Activated CD4-positive, CD25-positive, alpha-beta regulatory T cell (primary cell): ENCODE measurements at places on chromosomes 6 and 20.
A peak's percentile ranks its signal among the peaks of the same experiment; 100 is the strongest.

GRCh38 chr20:25587536-25587935 is 2.2 kb upstream of the NINL start:
- DNase-seq: no peak

- DNase-seq: peak; percentile 93
Measured at GRCh38 chr20:38748097-38748860, at the start of gene ACTR5. Gene ACTR5 (plus strand): TSS chr20:38748460. CDS start chr20:38748479, 19 bp downstream.

- no peak for DNase-seq
Measured at GRCh38 chr6:37871616-37872372, 52.3 kb downstream of the ZFAND3 start.

GRCh38 chr20:49297605-49298530 is 20.0 kb upstream of the ZNFX1 start:
- no peak for DNase-seq

- no peak for DNase-seq
Measured at GRCh38 chr6:139361211-139361610, 13.2 kb downstream of the CITED2 start.

DNA sequence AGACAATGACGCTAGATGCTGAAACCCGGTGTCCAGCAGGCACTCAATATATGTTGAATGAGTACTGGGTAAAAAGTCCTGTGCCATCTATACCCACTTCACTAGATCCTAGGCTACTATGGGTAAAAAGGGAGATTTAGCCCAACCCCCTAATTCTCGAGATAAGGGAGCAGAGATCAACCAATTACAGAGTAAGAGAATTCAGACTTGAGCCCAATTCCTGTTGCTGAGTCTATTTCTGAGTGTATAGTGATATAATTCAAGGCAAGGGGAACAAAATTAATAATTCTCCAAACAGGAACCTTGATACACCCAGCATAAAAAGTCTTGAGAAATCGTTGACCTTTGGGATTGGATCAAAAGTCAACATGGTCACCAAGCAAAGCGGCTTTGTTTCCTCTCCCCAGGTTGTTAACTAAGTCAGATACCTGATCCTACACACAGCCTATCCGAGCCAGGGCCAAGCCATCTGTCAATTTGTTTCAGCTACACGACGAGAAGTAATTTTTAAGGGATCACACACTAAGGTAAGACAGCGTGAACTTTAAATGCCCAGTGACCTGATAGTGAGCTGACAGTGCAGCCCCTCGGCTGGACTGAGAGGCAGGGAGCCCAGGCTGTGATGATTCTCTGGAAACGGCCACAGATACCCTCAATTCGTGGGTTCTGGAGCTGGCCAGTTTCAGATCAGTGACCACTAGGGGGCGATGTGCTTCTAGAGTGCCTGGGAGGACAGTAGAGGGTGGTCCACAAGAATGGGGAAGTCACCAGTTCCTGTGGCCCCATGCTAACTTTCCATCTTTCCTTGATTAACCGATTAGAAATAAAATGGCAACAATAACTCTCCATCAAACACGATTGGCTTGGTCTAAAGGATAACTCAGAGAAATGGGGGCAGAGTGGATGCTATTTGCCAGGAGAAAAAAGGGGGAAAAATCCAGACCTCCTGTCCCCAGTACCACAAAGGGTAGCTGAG is 46.2 kb downstream of the SLC22A23 start:
- peak; percentile 26 for DNase-seq

GRCh38 chr6:33702345-33702977 is 9.0 kb downstream of the UQCC2 start:
- DNase-seq: no peak

GRCh38 chr20:56439771-56440291 is 27.8 kb downstream of the CASS4 start:
- DNase-seq: no peak

- DNase-seq: no peak
Measured at GRCh38 chr6:148973538-148974208, 226.8 kb downstream of the UST start.

GRCh38 chr6:110378552-110378951 is 20.4 kb upstream of the METTL24 start:
- DNase-seq: no peak

- DNase-seq: no peak
Measured at GRCh38 chr6:146184701-146185100, 155.8 kb downstream of the GRM1 start.

GRCh38 chr20:22698259-22698842 is 114.0 kb upstream of the FOXA2 start:
- DNase-seq: no peak

GRCh38 chr6:152723398-152723797 is 25.7 kb downstream of the MYCT1 start:
- no peak for DNase-seq

DNA sequence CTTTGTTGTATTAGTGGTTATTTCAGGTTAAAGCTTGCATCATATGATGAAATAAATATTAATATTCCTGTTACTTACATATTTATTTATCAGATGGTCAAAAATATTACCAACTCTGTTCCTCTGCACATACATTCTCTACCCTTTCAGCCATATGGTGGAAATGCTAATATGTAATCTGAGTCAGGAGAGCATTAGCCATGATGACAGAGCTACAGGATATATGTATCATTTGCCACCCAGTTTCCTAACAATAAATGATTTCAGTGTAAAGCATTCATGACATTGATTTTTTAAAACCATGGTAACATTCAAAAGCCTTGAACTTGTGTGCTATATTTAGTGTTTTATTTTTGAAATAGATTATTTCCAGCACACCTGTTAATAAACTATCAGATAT is 16.6 kb downstream of the POPDC3 start:
- no peak for DNase-seq

DNA sequence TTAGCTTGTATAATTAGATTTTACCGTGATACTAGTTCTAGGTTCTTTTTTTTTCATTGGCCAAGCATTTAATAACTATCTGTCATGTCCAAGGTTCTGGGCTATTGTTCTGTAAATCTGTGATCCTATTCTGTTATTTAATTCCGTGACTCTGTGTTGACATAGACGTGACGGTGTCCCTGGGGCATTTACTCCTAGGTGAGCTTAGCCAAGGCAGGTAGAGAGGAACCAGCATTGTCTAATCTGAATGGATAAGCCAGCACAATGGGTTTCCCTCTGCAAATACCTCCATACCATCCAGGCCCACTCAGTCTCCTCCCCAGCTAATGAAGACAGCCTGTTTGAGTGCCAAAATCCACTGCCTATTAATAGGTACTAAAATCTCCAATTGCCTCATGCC is 8.9 kb upstream of the CDSN start:
- no peak for DNase-seq

GRCh38 chr6:34875292-34876213 is 12.3 kb downstream of the TAF11 start:
- DNase-seq: no peak

DNA sequence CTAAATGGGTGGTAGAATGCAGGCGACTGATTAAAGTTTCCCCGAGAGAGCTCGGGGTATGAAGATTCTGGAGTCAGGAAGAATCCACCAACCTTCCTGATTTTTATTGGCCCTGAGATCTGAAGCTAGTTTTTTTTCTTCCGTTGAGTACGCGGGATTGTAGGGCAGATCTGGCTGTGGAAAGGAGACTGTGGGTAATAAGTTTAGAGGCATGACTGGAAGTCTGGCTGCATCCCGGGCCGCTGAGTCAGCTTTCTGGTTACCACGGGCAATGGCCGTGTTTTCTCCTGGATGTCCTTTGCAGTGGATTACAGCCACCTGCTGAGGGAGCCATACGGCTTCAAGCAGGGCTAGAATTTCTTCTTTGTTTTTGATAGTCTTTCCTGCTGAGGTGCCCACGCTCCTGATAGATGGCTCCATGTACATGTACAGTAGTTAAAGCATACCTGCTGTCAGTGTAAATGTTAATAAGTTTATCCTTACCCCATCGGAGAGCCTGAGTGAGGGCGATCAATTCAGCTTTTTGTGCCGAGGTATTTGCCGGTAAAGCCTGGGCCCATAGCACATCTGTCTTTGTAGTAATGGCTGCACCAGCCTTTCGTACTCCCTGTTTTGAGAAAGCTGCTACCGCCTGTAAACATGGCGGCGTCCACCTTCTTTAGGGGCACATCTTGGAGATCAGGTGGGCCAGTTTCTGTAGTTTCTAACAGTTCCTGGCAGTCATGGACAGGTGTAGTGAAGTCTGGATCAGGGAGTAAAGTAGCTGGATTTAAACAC is 154.0 kb downstream of the TRIM27 start:
- DNase-seq: no peak

- no peak for DNase-seq
Measured at GRCh38 chr6:157556144-157556645, 175.2 kb downstream of the ZDHHC14 start.

GRCh38 chr6:31730631-31731086 is 1.6 kb upstream of the DDAH2 start:
- DNase-seq: no peak

DNA sequence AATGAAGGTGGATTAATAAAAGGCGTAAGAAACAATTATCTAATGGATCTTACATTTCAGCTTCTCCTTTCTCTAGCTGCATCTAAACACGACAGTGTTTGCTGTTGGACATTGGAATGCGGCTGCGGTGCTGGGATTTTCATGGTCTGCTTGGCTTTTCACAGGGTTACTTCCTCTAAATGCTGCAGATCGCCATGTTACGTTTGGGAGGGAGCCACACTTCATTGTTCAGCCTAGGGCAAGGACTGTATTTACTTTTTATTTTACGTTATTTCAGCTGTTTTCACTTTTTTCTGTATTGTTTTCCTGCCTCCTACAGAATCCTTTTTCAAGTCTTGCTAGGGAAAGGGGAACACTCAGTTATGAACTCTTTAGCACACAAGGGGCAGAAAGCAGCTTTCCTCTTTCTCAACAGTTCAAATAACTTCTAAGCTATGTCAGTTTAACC is 97.9 kb upstream of the MTHFD1L start:
- no peak for DNase-seq

- no peak for DNase-seq
Measured at GRCh38 chr6:71349976-71350615, 61.5 kb downstream of the OGFRL1 start.

GRCh38 chr6:127966616-127967015 is 65.8 kb upstream of the THEMIS start:
- DNase-seq: no peak

GRCh38 chr6:84066536-84066935 is 33.0 kb downstream of the MRAP2 start:
- no peak for DNase-seq

- no peak for DNase-seq
Measured at GRCh38 chr6:13339863-13340630, 11.7 kb upstream of the TBC1D7 start.

DNA sequence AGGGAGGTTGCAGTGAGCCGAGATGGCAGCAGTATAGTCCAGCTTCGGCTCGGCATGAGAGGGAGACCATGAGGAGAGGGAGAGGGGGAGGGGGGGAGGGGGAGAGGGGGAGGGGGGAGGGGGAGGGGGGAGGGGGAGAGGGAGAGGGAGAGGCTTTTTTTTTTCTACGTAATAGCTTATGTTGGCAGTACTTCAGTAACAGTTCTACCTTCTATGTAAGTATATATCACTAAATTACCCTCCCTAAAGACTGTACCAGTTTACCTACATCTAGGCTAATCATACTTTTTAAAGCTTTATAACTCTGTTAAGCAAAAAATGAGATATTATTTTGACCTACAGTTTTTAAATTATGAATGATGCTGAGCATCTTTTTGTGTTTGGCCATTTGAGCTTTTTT is 13.6 kb downstream of the TM9SF4 start:
- DNase-seq: no peak

GRCh38 chr6:168057836-168058235 is 21.2 kb downstream of the FRMD1 start:
- DNase-seq: no peak

GRCh38 chr6:111871725-111872400 is 1.4 kb downstream of the FYN start:
- DNase-seq: no peak

DNA sequence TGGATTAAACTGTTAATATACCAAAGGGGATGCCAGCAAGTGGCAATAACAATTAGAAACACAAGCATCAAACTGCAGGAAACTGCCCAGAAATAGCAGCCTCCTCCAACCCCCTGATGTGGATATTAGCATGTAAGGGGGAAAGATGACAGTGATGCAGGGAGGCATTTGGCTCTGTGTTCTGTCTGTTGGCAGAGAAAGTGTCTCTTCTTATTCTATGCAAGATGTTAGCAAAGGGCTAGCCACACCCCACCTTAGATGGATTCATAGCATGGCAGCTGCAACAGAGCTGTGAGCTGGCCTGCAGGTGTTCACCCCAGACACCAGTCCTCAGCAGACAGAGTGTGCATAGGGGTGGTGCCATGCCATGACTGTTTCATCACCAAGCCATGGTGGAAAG is 38.0 kb downstream of the SCP2D1 start:
- DNase-seq: no peak

GRCh38 chr6:105402090-105402938 is 568 bp downstream of the PREP start:
- peak; percentile 2 for DNase-seq

DNA sequence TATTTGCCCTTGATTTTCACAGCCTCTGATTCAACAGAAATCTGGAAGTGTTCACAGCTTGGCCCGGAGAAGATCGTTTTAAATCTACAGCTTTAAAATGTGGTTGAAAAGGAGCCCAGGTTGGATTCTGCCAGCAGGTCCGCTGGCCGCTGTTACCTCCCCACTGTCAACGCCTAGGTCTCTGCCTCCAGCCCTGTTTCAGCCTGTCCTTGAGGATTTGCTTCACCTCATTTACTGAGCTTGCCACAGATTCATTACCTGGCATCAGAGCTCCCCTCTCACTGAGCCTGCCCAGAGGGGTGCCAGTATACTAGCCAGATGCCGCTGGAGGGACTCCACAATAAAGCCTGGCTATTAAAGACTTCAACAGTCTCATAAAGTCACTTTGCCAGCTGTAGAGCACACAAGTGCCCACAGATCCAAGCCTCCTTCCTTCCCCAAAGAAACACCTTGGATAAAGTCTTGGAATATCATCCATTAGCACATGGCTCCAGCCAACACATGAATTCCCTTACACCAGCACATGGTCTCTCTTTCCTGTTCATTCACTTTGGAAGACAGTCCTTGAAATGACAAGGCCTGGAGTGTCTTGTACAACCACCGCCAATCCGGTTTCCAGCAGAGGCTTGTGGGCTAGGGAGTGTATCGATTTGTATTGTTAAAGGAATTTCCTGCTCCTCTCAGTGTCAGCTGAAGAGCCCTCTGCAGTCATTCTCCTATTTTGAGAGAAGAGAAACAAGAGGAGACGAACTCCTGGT is 9.5 kb upstream of the NR2E1 start:
- DNase-seq: no peak

DNA sequence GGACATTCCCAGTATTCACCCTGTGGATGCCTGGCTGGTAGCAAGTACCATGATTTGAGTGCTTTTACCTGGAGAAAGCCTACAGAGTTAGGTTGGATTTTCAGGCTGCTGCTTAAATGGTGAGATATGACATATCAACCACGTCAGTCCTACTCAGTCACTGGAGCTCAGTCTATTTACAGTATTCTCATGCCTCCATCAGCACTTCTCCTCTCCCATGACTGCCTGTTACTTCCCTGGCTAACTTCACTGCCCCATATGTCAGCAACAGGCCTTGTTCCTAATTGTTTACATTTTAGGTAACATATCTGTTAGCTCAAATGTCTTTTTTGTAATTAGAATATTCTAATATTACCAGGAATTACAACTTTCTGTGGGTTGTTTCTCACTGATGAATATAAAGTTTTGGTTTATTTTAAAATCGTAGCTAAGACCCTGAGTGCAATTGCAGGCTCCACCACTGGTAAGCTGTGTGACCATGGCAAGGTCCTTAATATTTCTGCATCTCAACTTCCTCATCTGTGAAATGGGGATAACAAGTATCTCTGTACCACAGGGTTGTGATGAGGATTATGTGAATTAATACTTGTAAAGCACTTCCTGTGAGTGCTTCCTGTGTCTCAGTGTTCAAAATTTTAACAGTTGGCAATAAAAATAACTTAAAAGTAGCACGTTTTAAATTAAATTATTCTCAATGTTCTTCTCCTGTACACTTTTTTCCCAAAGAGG is 54.3 kb downstream of the RNF144B start:
- DNase-seq: no peak
